ENCODE measurements at places on chromosomes 3 and 15.
A peak's percentile ranks its signal among the peaks of the same experiment; 100 is the strongest.

- no peak for DNase-seq
Observed at GRCh38 chr3:30042916-30043555, 563.4 kb upstream of the TGFBR2 start.

- DNase-seq, result peak; percentile 41
Observed at GRCh38 chr15:92079047-92079446, 225.5 kb downstream of the SLCO3A1 start.

- no peak for DNase-seq
Observed at GRCh38 chr15:69513986-69514385, 61.4 kb downstream of the RPLP1 start.

- DNase-seq, result peak; percentile 19
Observed at GRCh38 chr3:159765030-159765859, 223.4 kb upstream of the IL12A start.

- DNase-seq, result peak; percentile 14
Observed at GRCh38 chr3:39065197-39065596, 13.4 kb downstream of the WDR48 start.

GRCh38 chr3:53113293-53114010 is 16.8 kb downstream of the RFT1 start:
- DNase-seq, result no peak

DNA sequence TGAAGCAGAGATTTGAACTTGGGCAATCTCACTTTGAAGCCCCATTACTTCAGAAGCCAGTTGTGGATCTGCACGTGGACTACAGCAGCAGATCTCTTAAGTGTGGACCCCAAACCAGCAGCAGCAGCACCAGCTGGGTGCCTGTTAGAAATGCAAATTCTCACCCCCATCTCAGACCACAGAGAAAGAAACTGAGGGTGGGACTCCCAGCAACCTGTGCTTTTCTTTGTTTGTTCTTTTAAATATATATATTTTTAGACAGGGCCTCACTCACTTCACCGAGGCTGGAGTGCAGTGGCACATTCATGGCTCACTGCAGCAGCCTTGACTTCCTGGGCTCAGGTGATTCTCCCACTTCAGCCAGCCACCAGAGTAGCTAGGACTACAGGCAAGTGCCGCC is 53.2 kb downstream of the SLTM start:
- no peak for DNase-seq

GRCh38 chr3:45765266-45765851 is 31.0 kb downstream of the SLC6A20 start:
- DNase-seq, result no peak

DNA sequence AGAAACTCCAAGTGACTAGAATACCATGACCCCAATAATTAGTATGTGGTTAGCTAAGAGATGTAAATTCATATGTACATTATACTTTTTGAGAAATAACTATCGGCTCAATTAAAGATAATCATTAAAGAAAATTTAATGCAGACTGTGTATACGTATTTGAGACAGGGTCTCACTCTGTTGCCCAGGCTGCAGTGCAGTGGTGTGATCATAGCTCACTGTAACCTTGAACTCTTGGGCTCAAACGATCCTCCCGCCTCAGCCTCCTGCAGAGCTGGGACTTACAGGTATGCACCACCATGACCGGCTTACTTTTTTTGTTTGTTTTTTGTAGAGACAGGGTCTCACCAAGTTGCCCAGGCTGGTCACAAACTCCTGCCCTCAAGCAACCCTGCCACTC is 8.7 kb upstream of the CSTA start:
- no peak for DNase-seq

- DNase-seq, result no peak
Observed at GRCh38 chr3:170320461-170321121, 36.9 kb upstream of the SKIL start.

GRCh38 chr15:64019764-64020163 is 26.5 kb downstream of the DAPK2 start:
- DNase-seq, result no peak

DNA sequence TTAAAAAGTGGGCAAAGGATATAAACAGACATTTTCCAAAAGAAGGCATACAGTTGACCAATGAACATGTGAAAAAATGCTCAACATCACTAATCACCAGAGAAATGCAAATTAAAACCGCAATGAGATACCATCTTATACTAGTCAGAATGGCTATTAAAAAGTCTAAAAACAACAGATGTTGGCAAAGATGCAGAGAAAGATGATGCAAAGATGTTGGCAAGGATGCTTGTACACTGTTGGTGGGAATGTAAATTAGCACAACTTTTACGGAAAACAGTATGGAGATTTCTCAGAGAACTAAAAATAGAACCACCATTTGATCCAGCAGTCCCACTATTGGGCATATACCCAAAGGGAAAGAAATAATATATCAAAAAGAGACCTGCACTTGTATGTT is 53.5 kb downstream of the TLNRD1 start:
- DNase-seq, result no peak

GRCh38 chr3:37997342-37997741 is 6.8 kb downstream of the VILL start:
- DNase-seq, result no peak

DNA sequence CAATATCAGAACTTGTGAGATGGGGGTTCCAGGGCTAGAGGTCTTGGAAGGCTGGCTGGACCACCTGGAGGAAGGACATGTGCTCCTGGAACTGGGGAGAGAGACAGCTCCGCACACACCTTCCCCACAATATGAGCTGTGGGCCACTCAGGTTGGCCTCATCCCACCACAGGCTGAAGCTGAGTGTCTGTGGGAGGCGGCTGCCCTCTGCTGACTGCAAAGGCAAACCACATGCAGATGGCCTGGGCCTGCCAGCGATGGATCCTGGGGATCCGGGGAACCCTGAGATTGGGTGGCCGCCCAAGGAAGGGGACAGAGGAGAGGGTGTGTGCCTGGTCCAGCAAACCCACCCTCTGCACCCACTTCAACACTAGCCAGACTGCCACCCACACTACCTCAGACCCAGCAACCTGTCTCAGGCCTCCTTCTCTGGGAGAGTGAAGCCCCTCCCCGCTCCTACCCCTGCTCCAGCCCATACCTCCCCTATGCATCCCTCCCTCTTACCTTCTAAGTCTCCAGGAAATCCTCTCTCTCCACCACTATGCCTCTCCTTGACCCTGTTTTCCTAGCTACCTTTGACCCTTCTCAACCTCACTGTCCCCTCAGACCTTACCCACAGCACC is 44.8 kb downstream of the CYP11A1 start:
- DNase-seq, result peak; percentile 71

DNA sequence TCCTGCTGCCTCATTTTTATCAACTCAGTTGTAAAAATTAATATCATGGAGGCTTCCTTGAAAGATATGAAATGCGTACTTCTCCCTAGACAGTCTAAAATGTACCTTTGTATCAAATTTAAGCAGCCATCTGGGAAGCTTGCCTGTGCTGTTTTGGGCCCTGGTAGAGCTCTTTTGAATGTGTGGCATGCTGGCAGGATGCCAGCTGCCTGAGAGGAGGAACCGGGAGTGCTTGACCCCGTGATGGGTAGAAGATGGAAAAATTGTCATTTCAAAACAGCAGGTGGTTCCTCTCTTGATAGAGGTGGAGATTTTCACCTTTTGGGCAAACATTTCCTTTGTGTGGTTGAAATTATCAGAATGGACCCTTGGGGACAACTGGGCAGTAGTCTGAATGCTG is 245.3 kb downstream of the RPLP1 start:
- no peak for DNase-seq

- no peak for DNase-seq
Observed at GRCh38 chr15:100297812-100298211, 44.0 kb downstream of the ADAMTS17 start.

DNA sequence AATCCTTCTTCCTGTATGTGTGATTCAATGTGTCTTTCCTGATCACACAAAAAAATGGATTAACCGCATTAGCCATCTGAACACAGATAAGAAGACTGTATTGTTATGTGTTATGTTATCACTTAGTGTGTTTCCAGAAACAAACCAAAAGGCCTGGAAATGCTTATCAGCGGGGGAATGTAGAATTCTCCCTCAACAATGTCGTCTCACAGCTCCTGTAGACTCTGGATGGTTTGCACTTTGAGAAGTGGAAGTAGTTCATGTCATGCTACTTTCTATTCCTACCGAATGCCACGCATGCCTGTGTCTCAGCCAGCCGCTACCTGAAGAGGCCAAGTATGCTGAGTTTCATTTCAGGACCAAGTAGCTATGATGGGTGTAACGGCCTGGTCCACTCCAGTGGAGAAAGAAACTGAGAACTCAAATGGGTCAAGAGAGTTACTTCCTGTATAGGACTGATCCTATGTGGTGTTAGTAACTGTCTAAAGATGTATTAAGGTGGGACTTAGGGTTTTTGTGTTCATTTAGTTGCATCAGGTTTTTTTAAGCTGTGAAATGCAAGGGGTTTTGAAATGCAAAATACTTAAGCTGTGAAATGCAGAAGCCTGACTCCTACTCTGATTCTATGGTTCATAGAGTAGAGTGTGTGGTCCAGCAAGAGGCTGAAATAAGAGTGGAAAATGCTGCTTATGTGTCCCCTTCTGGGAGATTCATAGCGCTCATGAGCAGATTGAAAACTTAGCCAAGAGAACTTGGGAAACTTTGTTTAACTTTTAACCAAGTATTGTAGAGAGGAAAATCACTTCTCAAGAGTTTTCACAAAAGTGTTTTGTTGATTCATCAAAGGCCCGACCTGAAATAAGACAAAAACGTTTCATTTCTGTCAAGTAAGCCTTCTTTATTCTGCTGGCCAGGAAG is 118.5 kb upstream of the LMOD3 start:
- no peak for DNase-seq

DNA sequence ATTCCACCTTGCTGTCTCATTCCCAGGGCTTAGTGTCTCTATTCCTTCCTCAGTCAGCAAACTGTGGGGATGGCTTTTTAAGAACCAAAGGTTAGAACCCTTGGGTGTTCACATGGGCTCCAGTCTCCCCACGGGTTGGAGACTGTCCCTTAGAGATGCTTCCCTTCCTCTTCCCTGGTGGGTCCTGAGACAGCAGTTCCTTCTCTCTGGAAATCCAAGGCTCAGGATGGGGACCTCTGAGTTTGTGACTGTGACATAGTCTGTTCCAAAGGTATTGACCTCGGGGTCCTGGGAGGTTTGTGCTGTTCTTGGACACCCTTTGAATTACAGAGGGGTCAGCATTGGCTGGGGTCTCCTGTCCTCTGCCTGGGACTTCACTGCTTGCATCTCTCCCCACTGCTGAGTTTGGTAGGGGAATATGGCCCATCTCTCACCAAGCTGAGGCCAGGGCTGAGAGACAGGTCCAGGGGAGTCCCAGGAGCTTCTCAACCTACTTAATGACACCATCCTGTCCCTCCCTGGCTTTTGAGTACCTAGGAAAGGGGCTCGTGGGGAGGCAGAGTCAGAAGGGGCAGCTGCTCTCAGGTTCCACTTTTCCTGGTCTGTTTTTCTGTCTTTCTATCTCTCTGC is 1.5 kb downstream of the GRM2 start:
- no peak for DNase-seq

DNA sequence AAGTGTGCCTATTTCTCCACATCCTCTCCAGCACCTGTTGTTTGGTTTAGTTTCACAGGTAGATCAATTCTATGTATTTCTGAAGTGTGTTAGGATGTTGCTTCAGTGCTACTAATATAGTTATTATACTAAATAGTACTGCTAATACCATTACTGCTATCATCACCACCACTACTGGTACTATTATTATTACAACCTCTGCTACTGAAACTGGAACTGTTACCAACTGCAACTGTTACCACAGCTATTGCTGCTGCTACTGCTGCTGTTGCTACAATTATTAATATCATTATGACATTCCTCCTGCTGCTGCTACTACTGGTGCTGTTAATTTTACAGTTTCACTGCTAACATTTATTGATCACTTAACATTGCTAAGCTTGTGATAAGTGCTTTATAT is 8.3 kb upstream of the LMOD3 start:
- no peak for DNase-seq

DNA sequence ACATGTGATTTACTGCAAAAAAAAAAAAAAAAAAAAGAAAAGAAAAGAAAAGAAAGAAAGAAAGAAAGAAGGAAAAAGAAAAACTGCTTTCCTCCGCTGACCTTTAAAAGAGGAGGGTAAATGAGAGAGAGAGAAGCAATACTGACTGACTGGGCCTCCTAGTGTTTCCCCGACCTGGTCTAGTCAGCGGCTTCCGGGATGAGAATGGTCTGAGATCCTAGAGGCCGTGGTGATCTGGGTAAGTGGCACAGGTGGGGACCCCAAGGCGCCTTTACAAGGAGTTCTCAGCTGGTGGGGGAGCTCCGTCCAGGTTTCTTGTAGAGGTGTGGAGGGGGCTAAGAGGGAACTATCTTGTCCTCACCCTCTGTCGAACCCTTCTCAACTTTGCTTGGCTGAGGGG is 223.1 kb downstream of the MEIS2 start:
- no peak for DNase-seq

DNA sequence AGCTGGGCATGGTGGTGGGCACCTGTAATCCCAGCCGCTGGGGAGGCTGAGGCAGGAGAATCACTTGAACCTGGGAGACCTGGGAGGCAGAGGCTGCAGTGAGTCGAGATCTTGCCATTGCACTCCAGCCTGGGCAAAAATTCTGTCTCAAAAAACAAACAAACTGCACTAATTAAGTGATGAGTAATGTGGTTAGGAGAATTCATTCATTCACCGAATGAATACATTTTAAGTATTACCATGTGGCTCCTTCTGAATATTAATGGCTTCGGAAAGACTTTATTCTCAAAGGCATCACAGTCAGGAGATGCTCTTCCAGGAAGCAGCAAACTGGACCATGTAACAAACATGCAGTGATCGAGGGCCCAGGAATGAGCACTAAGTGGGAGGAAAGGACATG is 23.6 kb downstream of the SPTSSB start:
- DNase-seq, result no peak

- DNase-seq, result peak; percentile 36
Observed at GRCh38 chr15:94582368-94582767, 351.0 kb downstream of the MCTP2 start.

GRCh38 chr15:91891788-91892345 is 38.4 kb downstream of the SLCO3A1 start:
- no peak for DNase-seq

DNA sequence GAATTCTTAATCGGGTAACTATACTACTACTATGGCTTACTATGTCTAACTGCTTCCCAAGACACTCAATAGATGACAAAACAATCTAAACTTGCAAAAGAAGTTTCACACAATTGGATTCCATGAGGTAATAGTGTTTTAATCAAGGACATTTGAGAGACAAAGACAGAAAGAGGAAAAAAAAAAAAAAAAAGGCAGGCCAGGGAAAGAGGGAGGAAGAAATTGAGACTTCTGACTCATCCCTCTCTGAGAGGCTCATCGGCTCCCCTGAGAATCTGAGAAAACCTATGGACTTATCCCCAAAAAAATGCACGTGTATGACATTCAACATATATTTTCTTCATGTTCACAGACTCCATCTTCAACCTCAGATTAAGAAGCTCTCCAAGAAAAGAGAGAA is 61.0 kb downstream of the SCAPER start:
- no peak for DNase-seq

All from stimulated activated naive CD8-positive, alpha-beta T cell treated with anti-CD3 and anti-CD28 coated beads, Interleukin-15, Interleukin-2, amounts not matched to agents 100 U/mL and 50 U/mL, for 24 hours (primary cell).